ENCODE measurements at places on chromosomes 6 and 20. TPM values are rescaled to one million over a fixed set of nuclear protein-coding genes. Genes with fewer than 3 reads are reported as not detected.

The MAP1LC3A gene
- polyA plus RNA-seq = 88.4 TPM

- no peak for DNase-seq
Observed at GRCh38 chr6:134690048-134690447, 259.9 kb downstream of the ALDH8A1 start.

DNA sequence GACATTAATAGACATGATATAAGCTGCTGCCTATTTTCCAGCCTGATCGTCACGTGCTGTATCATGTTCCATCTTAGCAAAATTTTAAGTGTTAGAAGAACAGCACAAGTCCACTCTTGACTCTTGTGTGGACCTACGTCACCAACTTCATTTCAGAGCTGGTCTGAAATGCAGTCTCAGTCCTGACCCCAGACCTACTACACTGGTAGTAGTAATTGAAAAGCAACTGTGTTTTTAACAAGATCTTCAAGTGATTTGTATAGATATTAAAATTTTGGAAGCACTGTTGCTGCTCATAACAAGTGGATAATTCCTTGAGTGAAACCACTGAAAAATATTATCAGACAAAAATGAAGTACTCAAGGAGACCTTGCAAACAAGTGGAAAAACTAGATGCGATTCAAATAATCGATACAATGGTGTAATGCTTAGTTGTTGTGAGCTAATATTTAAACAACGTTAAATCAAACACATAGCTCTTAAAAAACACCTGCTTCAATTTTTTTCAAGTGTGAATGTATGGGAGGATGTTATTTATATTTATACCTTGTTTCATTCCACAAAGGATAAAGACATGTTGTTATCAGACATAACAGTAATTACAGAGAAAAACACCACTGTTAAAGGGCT lies 110.9 kb upstream of the JAG1 start:
- no peak for DNase-seq

- no peak for DNase-seq
Observed at GRCh38 chr6:140794544-140794943, 1338.2 kb upstream of the GJE1 start.

DNA sequence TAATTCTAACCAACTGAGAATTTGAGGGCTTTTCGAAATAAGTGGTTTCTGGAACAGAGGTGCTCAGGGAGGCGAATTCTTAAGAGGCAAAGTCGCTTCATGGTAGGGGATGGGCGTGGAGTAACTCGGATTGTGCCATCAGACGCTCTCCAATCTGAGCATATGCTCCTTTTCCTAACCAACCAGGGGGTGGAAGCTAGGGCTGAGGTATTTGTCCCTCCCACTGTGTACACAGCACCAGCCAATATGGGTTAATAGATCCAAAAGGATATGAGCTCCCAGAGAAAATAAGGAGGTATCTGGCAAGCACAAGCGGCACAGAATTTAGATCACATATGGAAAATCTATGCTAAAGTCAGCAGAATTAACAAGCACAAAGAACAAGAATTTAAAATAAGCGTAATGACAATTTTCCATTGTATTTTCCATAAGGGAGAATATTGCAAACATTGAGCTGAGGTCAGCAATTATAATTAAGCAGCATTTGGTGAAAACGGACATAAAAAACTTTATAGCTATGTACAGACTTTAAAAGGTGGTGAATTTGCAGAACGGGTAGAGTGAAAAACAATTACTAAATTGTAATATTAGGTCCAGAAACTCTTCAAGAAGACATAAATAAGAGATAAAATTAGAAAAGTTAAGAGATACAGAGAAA lies 55.0 kb upstream of the PHACTR1 start:
- no peak for DNase-seq
